ENCODE measurements at places on chromosomes 12 and 14.

- no peak for DNase-seq
These were observed 297.6 kb upstream of the SEL1L start for GRCh38 chr14:81831128-81831820.

DNA sequence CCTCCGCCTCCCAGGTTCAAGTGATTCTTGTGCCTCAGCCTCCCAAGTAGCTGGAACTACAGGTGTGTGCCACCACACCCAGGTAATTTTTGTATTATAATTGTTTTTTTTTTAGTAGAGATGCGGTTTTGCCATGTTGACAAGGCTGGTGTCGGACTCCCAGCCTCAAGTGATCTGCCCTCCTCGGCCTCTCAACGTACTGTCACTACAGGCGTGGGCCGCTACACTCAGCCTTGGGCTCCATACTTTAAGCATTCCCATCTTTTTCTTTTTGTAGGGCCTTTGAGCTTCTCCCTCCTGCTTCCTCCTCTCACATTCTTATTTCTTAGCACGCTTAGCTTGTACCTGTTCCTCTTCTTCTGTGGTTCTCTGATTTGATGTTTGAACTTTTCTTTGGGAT, 62.8 kb downstream of the SERPINA3 start:
- DNase-seq = no peak

- DNase-seq = no peak
These were observed 439.4 kb downstream of the PCNX1 start for GRCh38 chr14:71346685-71347084.

DNA sequence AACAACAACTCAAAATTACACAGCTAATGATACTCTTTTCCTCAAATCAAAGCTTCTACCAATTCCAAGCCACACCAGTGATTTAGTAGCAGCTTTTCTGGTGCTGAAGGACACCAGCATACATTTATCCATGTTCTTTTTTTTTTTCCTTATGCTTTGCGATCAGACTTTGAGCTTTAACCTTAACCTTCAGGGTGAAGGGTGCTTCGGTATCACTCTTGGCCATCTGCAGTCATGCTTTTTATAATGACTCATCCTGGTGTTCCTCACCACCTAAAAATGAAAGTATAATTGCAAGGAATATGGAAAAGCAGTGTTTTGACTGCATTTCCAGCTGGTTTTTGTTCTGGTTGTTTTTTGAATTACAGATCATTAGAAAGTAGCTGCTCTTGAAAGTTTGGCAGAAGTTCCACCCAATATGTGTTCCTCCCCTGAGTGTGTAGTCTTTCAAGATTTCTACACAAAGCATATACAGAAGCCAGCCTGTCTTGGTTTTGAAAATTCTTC, 1.3 kb upstream of the SLC41A2 start:
- peak; percentile 23 for DNase-seq
